ENCODE measurements at places on chromosomes 1 and 21. TPM values are rescaled to one million over a fixed set of nuclear protein-coding genes. Genes with fewer than 3 reads are reported as not detected.

MYOG gene
- not detected for total RNA-seq

DNA sequence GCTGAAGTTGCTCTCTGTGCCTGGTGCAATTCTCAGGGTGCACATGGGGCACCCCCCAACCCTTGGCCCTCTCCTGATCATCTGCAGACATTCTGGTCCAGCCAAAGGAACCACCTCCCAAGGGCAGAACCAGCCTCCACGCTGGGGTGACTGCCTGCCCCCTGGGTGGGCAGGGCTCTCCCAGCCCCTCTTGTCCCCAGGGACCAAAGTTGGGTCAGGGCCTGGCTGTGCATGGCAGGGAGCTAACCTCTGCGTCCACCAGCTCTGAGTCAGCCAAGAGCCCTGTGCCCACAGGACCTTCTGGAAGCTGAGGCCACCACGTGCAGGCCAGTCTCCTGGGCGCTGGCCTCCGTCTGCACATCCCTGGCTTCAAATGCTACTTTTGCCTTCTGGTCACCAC, 101.9 kb downstream of the SIK1 start:
- DNase-seq: no peak

- DNase-seq: no peak
Observed at GRCh38 chr1:50426702-50427085, 3.5 kb upstream of the DMRTA2 start.

DNA sequence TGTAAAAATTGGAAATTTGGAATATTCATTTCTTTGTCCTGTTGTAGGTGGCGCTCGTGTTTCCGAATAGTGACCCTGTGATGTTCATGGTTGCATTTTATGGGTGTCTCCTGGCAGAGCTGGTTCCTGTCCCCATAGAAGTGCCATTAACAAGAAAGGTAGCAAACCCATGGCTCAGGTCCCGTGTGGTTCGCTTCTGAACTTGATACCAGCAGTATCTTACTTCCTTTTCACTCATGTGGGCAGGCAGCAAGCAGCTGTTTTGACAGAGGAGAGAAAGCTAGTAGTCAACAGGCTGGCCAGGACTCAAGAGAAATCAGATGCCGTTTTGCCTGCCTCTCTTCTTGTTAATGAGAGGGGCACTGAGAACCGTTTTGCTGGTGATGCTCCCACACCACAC, 72.8 kb downstream of the S100B start:
- no peak for DNase-seq

- DNase-seq: no peak
Observed at GRCh38 chr1:198391393-198392020, 149.0 kb downstream of the ATP6V1G3 start.

NECTIN4 gene
- total RNA-seq: 2.2 TPM

Measured in A172 (cell line).